ENCODE measurements at places on chromosomes 7 and 10.

DNA sequence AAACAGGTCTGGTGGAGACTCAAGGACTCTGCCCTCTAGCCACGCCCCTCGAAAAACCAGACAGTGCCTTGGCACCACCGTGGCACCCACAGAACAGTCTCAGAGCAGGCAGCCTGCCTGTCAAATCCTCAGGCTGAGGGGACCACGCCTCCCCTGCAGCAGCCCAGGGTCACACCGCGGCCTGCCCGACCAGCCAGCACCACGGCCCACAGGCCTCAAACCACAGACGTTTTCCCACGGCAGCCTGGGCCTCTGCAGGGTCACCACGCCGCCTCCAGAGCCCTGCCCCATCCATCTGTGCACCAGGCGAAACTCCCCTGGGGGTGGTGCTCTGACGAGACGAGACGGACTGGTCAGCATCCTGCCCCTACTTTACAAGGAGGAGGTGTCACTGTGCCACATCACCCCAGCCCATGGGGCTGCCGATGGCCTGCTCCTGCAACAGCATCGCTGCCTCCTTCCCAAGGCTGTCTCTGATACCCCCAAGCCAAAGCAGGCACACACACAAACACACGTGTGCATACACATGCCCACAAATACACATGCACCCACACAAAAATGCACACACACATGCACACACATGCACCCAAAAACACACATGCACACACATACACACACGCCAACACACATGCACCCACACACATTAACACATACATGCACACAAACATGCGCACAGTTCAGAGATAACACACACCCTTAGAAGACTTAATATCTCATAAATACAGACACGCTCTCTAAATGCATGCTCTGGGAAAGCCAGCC is 24.6 kb downstream of the PAPOLB start:
- no peak for DNase-seq

DNA sequence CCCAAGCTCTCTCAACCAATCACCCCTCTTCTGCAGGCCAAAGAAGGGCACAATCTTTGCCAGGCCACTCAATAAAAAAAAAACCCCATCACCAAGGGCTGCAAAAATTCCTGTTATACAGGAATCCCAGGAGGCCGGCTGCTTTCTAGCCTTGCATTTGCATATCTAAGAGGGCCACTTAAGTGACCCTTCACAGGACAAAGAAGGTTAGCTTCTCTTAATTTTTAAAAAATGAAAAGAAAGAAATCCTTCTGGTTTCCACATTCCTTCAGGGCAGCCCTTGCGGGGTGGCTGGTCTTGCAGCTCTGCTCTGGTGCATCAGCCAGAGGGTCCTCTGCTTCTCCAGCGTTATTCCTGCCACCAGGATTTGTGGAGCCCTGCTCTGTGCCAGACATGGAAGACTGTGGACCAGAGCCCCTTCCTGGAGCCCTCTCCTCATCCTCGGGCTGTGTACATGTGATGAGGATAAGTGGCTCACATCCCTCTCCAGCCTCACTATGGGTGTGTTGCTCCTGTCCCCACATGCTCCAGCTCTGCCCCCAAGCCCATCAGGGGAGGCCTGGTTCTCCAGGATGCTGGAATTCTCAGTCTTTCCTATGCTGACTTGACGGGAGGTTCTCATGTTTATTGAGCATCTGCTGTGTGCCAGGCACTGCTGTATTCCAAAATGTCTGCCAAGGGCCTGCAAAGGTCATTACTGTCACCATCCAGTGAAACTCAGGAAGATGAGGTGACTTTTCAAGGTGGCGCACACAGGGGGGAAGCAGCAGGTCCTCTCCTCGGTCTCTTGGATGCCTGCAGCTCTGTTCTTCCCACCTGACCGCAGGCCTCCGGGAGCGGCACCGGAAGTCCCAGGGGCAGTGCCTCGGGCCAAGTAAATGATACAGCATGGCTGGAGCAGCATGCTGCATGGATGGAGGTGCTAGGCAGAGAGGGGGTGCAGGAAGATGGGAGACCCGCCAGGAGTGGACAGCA is 67.7 kb downstream of the ARHGAP22 start:
- no peak for DNase-seq

- no peak for DNase-seq
These were observed 29.1 kb downstream of the GTF2IRD1 start for GRCh38 chr7:74482629-74483401.

DNA sequence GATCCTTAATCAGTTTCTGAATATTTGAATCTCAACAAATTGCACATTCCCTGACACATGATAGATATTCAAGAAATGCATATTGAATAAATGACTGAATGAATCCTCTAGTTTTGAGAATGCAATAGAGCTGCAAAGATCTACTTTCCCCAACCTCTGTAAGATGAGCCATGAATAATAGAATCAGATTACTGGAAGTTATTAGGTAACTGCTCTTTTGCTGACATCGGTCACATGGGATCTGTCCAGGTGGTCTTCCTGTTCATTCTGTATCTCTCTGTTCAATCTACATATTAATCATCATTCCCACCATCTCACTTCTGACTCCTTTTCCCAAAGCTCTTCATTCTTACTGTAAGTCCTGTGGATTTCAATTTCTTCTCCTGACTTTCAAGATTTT is 638.7 kb downstream of the SORCS1 start:
- no peak for DNase-seq

- no peak for DNase-seq
These were observed 58.4 kb upstream of the WAPL start for GRCh38 chr10:86579883-86580520.

DNA sequence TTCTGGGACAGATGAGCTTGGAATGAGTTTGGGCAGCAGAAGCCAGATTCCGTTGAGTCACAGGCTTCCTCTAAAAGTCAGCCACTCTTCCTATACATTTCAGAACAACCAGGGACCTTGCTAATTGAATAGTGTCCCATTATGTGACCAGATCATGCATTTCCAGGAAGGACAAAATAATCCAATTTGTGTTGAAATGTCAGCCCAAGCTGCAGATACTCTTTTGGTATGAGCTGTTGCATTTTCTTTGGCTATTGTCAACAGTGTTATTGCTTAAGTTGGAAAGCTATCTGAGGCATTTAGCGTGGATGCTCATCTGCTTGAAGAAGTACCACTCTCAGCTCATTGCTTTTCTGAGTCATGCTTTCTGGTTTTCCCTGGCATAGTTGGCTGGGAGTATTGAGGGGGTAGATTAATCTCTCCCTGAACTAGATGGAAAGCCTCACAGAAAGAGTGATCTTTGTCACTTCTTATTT is 223.7 kb upstream of the HABP2 start:
- DNase-seq = no peak

- no peak for DNase-seq
These were observed 122.8 kb downstream of the C10orf105 start for GRCh38 chr10:71596759-71597158.

GRCh38 chr7:116799916-116800315 is 62.5 kb upstream of the CAPZA2 start:
- no peak for DNase-seq

All from activated CD4-positive, alpha-beta T cell treated with anti-CD3 and anti-CD28 coated beads for 24 hours (primary cell).